GM20000 (cell line): ENCODE measurements at places on chromosomes 13 and 19.
A peak's percentile ranks its signal among the peaks of the same experiment; 100 is the strongest.

- no peak for DNase-seq
Measured at GRCh38 chr19:50657222-50657669, 8.0 kb downstream of the C19orf81 start.

- DNase-seq: no peak
Measured at GRCh38 chr13:26853323-26853722, 92.7 kb upstream of the GPR12 start.

GRCh38 chr13:33352526-33352925 is 67.0 kb upstream of the STARD13 start:
- no peak for DNase-seq

DNA sequence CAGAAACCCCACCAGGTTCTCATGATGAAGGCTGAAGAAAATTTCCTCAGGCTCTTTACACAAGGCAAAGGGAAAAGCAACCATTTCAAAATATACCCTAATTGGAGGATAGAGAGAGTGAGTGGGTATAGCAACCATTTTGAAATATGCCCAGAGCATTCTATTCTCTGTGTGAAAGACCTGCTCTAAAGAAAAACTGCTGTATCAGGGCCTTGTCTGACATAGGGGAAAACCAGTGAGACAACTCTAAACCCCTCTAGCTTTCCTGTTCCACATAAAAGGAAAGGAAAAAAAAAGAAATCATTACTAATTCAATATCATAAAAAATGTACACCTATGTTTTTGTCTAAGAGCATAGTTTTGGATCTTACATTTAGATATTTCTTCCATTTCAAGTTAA is 42.3 kb downstream of the TPTE2 start:
- no peak for DNase-seq

GRCh38 chr19:34345947-34346351 is 19.0 kb upstream of the GPI start:
- peak; percentile 82 for DNase-seq

DNA sequence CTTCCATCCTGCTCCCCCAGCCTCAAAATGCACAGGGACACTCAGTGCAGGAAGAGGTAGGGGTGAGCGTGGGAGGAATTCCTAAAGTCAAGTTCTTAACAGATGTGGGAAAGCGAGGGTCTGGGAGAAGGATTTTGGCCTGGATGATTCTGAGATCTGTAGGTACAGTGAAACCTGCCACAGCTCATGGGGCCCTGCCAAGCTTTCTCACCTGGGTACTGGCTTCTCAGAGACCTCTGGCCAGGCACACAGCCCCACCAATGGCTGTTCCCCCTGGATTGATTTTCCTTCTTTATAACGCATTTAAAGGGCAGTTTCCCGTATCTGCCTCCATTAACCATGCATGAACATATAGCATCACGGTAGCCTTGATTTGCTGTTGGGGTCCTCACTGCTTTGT is 47.0 kb upstream of the GSX1 start:
- no peak for DNase-seq

- no peak for DNase-seq
Measured at GRCh38 chr13:99886706-99887105, 84.9 kb downstream of the ZIC5 start.

GRCh38 chr13:26320766-26321165 is 66.8 kb downstream of the CDK8 start:
- no peak for DNase-seq

DNA sequence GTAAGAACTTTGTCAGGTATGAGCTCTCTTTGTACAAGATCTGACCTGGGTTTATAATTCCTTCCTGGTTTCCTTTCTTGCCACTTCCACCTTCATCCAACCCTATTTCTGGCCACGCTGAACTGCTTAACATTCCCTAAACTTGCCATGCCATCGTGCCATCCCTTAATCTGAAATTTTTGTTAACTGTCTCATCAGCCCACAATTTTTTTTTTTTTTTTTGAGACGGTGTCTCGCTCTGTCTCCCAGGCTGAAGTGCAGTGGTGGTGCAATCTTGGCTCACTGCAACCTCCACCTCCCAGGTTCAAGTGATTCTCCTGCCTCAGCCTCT is 144.6 kb downstream of the GGACT start:
- DNase-seq: no peak

- DNase-seq: no peak
Measured at GRCh38 chr13:67549331-67549730, 319.2 kb upstream of the PCDH9 start.

DNA sequence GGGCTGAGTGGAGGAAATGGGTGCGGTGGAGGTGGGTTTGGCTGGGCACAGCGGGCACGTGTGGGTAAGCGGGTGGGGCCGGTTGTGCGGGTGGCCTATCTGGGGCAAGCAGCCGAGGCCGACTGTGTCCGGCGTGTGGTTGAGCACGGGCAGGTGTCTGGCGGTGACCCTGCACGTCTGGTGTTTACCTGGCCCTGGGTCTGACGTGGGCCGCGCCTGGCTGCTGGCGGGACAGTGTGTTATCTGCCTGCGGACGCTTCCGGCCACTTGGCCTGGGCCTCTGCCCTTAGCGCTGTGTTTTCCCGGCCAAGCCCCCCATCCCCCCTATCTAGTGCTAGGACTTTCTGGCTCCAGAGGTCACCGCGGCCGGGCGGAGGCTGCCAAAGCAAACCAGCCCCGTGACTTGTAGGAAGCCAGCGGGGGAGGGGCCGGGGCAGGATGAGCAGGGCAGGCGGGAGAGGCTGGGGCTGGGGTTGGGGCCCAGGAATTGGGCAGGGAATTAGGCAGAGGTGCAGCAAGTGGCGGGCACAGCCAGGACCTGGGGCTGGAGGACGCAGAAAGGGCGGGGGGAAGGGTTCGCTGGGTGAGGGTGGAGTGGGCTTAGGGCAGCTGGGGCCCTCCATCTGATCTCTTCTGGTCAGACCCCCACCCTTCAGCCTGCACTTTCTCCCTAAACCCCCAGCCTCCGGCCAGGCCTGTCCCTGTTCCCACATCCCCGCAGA is 534 bp upstream of the HPN start:
- no peak for DNase-seq
